HT-29 (cell line): ENCODE measurements at places on chromosomes 4 and X.
A peak's percentile ranks its signal among the peaks of the same experiment; 100 is the strongest.

- no peak for DNase-seq
These were observed 123.3 kb downstream of the RNF150 start for GRCh38 chr4:141009931-141010330.

- DNase-seq, result no peak
These were observed 36.1 kb upstream of the REPS2 start for GRCh38 chrX:16910376-16910775.

GRCh38 chrX:54182194-54182863 lies 725 bp downstream of the FAM120C start:
- DNase-seq, result peak; percentile 47

GRCh38 chr4:173424899-173425805 lies 26.2 kb upstream of the SCRG1 start:
- no peak for DNase-seq

DNA sequence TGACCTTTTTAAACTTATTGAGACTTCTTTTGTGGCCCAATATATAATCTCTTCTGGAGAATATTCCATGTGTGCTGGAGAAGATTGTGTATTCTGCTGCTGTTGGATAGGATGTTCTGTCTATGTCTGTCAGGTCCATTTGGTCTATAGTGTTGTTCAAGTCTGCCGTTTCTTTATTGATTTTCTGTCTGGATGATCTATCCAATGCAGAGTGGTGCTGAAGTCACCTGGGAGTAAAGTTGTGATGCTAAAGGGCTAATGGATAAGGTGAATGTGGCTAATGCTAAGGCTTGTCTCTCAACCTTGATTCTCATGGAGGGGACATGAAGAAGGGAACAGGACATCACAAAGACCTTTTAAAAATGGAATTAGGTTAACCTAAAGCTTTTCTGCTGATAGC lies 72.0 kb upstream of the AP1S2 start:
- DNase-seq, result no peak

GRCh38 chr4:40251366-40251765 lies 54.5 kb downstream of the RHOH start:
- no peak for DNase-seq

DNA sequence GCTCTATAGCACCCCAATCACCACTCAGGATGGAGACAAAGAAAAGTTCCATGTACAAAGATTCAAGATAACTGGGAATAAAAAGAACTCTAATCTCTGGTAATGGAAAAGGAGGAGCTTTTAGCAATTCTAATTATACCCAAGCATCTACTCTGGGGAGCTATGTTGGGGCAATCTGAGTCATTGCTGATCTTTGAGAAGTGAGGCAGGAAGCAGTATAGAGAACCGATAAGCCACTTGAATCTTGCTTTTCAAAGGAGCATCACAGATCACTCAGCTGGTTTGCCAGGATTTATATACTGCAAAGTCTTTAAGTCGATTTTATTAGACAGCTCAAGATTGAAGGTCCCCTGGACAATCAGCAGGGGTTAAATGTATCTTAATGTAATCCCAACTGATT lies 220.0 kb downstream of the ENOX2 start:
- DNase-seq, result no peak

DNA sequence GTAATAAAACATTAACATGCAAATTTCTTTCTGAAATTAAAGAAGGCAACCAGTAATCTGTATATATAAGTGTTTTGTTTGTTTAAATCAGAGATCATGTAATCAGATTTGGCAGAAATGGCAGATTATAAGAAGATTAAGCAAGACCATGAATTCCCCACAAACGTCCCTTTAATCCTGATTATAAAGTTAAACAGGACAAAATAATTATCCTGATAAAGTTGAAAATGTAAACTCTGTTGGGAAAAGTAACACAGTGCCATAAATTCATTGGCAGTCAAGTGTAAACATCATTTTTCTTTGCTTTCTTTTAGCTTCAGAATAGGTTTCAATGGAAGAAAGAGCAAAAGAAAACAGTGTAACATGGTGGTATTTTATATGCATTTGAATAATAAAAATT lies 256.3 kb downstream of the KCNIP4 start:
- no peak for DNase-seq

DNA sequence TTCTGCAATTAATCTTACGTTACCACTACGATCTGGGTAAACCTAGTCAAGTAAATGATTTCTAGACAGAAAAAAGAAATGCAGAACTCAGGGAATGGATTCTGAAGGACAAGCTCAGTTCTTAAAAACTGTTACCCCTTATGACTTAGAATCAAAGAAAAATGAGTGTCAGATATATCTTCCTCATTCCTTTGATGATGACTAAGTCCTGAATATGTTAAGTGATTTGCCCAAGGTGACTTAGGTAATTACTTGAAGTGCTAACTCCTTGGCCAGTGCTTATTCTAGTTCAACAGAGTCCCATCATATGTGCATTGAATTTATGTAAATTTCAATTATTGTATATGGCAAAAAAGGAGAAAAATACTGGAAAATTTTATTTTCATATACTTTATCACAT lies 92.5 kb downstream of the PPEF1 start:
- no peak for DNase-seq

DNA sequence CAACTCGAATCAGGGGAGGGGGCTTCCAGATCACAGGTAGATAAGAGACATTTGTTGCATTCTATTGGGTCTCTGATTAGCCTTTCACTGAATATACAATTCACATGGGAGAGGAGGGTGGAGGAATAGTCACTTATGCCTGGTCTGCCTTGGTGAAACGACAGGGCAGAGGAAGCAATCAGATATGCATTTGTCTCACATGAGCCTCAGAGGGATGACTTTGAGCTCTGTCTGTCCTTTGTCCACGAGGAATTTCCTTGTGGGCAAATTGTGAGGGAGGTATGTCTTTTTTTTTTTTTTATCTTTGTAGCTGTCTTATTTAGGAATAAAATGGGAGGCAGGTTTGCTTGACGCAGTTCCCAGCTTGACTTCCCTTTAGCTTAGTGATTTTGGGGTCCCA lies 28.5 kb upstream of the TMSB4X start:
- DNase-seq, result no peak
